ENCODE measurements at places on chromosomes 7 and 10. TPM values are rescaled to one million over a fixed set of nuclear protein-coding genes. Genes with fewer than 3 reads are reported as not detected.

The DGKB gene
- total RNA-seq = 0.41 TPM

The IFIT2 gene
- 9.4 TPM for total RNA-seq

The LIMK1 gene
- 79.4 TPM for total RNA-seq

The MGMT gene
- total RNA-seq = 37.5 TPM

The CPEB3 gene
- 1.3 TPM for total RNA-seq

The UBE3C gene
- 76.9 TPM for total RNA-seq

The ATXN7L1 gene
- total RNA-seq = 3.1 TPM

The NCAPG2 gene
- total RNA-seq = 9.2 TPM

The LEP gene
- not detected for total RNA-seq

The GIMAP4 gene
- 0.13 TPM for total RNA-seq

The CRYGN gene
- total RNA-seq = 0.84 TPM

The ZMIZ1 gene
- 73.9 TPM for total RNA-seq

The OPN4 gene
- total RNA-seq = not detected

The PTPRN2 gene
- 2.4 TPM for total RNA-seq

The CRPPA gene
- 1.4 TPM for total RNA-seq

The TACR2 gene
- total RNA-seq = 0.27 TPM

The CADPS2 gene
- total RNA-seq = 8.8 TPM

The ANXA8L1 gene
- total RNA-seq = 1.0 TPM

The KLF14 gene
- not detected for total RNA-seq

The BLNK gene
- total RNA-seq = 0.55 TPM

The SLC16A12 gene
- 0.75 TPM for total RNA-seq

The PAX4 gene
- total RNA-seq = not detected

The BAG3 gene
- total RNA-seq = 30.3 TPM

The STOX1 gene
- total RNA-seq = 0.21 TPM

The GPR37 gene
- total RNA-seq = 2.7 TPM

The SLC13A1 gene
- total RNA-seq = not detected

The HIP1 gene
- 12.4 TPM for total RNA-seq
